ENCODE measurements at places on chromosomes 3 and 15.

DNA sequence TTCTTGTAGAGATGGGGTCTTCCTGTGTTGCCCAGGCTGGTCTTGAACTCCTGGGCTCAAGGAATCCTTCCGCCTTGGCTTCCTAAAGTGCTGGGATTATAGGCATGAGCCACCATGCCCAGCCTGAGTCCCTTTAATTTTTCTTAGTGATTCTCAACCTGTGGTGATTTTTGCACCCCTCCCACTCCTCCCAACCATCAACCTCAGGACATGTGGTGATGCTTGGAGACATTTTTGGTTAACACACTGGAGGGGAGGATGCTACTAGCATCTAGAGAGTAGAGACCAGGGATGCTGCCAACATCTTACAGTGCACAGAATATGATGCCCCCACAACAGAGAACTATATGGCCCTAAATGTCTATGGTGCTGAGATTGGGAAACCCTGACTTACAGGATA is 83.0 kb upstream of the LMOD3 start:
- no peak for ATAC-seq

- ATAC-seq, result no peak
Measured at GRCh38 chr3:194773771-194774455, 88.2 kb downstream of the FAM43A start.

GRCh38 chr3:142235690-142236089 is 10.3 kb upstream of the GK5 start:
- ATAC-seq, result no peak

- ATAC-seq, result no peak
Measured at GRCh38 chr15:101118615-101119014, 133.2 kb downstream of the CHSY1 start.

GRCh38 chr15:101138913-101139880 is 112.7 kb downstream of the CHSY1 start:
- ATAC-seq, result no peak

- ATAC-seq, result no peak
Measured at GRCh38 chr15:80217327-80217900, 34.6 kb downstream of the CTXND1 start.

DNA sequence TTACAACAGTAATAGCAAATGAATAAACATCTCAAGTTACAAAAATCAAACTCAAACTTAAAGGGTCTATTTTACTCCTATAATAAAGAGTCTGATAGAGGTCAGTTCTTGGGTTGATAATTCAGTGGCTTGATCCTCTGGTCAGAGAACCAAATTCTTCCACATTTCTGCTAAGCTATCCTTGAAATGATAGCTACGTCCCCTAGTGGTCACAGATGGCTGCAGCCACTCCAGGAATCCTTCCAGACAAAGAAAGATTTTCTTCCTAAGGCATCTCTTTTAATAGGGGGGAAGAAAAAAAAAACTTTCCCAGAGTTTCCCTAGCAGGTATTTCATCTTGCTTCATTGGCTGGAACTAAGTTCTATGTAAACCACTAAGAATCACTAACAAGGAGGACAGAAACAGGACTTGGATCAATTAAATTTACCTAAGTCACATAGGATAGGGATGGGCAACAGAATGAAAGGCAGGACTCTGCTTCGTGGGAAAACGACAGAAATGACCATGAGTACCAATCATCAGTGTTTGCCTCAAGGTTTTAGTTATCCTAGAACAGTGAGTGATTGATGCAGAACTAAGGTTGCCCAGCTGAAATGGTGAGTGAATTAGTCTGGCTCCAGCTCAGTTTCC is 160.7 kb downstream of the STAC start:
- no peak for ATAC-seq

GRCh38 chr15:39583596-39584265 is 2.9 kb downstream of the THBS1 start:
- no peak for ATAC-seq

DNA sequence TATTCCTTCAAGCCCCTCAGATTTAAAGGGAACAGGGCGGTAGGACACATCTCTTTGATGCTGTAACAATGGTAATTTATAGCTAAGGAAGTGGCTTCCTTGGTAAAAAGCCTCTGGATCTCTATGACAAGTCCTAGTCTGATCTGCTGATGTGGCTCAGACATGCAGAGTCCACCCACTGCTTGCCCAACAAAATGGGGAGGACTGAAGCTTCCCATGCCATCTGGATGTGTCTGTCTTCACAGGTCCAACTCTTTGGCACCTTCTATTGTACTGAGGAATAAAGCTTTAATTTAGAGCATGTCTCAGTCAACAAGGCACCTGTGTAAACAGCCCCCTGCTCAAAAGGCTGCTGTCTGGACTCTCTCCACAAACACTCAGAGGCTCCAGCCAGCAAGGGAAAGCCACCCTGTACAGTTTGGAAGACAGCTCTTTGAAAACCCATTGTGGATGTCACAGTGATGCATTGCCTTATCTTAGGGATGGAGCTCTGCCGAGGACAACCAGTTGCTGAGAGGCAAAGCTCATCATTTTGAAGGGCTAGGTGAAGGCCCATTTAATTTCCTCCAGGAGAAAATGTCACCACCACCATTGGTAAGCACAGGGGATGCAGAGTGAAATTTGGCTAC is 348.6 kb upstream of the GRM7 start:
- no peak for ATAC-seq

DNA sequence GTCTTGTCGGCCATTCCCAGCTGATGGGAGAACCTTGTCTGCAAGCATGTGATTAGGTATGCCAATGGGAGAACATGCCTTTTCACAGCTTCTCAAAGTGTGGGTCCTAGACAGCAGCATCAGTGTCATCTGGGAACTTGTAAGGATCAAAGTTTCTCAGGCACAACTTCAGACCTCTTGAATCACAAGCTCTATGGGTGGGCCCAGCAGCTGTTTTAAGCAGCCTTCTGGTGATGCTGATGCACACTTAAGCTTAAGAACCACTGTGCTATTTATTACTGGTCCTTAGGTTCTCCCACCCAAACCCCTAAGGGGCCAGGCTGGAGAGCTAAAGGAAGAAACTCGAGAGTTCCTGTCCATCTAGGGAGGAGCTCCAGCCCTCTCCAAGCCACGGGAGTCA is 453.9 kb upstream of the PROK2 start:
- ATAC-seq, result no peak

- no peak for ATAC-seq
Measured at GRCh38 chr3:102348904-102349303, 85.9 kb upstream of the ZPLD1 start.

DNA sequence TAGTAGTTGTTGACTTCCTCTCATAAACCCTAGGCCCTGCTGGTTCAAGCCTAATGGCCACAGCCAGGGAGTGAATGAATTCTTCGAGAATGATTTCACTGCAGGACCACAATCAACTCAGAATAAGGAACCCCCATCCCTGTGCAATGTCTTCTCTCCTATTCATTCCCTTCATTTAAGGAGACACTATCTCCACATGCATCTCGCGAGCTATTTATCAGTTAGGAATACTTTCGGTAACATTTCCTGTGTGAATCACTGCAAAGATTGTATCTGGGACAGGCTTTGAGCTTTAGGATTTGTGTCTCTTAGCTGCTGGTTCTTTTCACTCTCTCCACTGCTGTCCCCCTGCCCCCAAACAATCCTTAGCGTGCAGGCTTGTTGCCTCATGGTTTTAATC is 94.4 kb downstream of the MYLK start:
- no peak for ATAC-seq

DNA sequence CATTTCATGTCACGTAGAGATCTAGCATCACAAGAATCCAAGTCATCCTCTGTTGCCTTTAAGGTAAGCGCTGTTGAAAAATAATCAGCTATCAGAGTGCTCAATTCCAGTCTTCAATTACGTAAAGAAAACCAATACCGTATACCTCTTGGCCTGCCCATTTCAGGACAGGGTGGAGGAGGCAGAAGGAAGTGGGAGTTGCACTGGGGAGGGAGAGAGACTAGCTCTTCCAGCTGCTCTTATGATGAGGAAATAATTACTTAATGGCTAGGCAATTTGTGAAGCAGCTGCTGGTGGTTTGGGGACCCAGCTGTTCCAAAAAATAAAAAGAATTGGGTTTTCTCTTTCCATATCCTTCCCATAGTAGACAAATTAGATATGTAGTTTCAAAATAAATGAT is 365.8 kb upstream of the MCTP2 start:
- no peak for ATAC-seq

DNA sequence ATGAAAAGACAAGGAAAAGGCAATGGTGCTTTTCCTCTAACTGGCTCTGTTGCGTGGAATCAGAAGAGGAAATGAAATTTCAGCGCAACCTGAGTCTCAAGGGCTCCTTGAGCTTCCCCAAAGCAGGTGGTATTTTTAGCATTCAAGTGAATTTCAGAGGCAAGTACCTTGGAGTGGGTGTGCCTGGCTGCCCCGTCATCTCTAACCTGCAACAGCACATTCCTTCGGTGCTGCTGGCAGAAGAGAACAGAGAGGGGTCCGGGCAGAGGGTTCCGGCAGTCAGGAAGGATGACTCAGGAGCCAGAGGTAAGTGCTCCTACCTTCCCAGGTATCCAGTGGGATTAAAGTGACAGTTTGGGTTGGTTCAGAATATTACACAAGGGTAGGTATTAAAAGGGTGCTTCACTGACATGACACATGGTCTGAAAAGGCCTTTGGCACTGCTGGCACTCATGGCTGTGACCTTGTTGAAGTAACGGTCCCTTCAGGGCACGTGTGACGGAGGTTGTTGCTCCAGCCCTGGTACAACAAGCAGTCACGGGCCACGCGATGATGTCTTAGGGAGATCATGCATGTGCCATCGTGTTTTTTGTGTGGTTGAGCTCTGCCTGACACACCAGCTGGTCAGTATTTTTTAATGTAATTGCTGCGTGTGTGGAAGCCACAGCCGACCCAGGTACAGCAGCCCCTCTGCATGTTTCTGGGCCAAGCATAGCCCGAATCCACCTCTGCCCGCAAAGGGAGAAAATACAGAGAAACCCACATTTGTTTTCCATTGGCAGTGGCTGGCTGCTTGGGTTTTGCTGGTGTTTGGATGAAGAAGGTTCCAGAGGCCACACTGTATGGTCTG is 75.7 kb downstream of the LRRK1 start:
- ATAC-seq, result no peak

GRCh38 chr3:39978308-39978707 is 168.9 kb downstream of the MYRIP start:
- ATAC-seq, result no peak

GRCh38 chr3:107978131-107979055 is 112.4 kb downstream of the CD47 start:
- ATAC-seq, result no peak

Data from activated CD4-positive, CD25-positive, alpha-beta regulatory T cell treated with anti-CD3 and anti-CD28 coated beads, Interleukin-2, amount 50 U/mL, for 24 hours (primary cell).